ENCODE measurements at places on chromosomes 7 and 10.
A peak's percentile ranks its signal among the peaks of the same experiment; 100 is the strongest.

GRCh38 chr10:103278862-103279298 lies 1.9 kb downstream of the INA start:
- peak; percentile 74 for DNase-seq

DNA sequence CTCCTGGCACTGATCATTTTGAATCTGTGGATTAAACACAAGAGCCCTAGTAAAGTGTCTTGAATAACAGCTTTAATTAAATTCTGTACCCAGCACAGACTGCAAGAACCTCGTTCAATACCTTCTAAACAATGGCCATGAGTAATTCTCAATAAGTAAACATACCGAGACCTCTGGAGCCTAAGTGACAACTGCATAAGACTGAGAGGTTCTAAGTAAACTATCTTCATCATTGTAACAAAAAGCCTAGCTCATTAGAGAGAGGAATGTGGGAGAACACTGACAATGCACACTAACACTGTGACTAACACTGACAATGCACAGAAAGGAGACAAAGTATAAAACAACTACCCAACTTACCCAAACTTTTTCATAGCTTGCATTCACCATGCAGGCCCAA lies 117.4 kb downstream of the ELAPOR2 start:
- no peak for DNase-seq

- no peak for DNase-seq
Observed at GRCh38 chr7:94700926-94701554, 45.1 kb upstream of the SGCE start.

- DNase-seq = no peak
Observed at GRCh38 chr10:13827076-13827797, 240.5 kb downstream of the PRPF18 start.

DNA sequence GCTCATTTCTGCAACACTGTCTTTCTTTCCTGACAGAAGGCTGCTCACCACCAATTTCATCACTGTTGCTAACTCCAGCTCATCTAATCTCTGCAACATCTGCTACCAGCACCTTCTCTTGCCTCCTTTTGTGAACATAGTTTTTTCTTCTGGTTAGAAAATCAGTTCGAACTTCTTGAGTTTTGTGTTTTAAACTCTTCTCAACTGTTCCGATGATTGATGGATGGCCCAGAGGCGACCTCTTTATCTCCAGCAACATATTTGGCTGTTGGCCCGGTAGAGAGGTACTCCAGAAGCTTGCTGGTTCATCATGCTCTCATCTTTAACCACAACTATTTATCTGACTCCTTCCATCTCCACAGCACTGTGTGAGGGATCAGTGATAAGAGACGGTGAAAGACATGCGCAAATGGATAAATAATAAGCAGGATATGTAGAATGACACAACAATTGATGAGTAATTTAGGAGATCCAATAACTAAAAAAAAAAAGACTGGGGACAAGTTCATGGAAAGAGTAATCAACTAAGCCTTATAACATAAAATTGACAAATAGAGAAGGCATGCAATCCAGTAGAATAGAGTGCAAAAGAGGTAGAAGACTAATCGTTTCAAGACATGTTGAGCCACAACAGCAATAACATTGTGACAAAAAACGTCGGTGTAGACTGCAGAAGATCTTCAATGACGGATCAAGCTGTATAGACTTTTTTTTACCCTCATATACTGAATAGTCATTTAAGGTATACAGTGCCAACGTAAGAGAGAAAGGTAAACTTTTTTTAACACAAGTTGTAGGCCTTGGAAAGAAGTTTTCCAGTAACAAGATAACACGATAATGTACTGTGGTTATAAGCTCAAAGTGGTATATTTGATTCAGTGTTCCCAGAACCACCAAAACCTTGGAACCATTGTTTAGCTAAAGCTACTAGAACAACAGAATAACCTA lies 152.2 kb downstream of the CRPPA start:
- no peak for DNase-seq

DNA sequence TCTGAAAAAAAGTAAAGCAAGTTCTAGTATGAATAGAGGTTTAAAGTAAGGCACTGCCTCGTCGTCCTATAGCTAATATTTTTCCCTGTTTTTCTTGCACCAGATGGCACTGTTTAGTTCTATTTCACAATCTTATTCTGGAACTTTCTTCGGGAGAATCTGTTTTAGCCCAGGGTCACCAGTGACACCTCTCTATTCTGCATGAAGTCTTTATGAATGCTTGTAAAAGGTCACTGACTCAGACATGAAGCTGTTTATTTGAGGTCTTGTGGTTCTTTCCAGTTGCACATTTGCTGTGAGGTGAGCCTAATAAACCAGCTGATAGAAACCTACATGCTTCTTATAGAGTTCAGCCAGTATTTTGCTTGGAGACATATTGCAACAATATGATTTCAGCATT lies 444.3 kb downstream of the AUTS2 start:
- no peak for DNase-seq

DNA sequence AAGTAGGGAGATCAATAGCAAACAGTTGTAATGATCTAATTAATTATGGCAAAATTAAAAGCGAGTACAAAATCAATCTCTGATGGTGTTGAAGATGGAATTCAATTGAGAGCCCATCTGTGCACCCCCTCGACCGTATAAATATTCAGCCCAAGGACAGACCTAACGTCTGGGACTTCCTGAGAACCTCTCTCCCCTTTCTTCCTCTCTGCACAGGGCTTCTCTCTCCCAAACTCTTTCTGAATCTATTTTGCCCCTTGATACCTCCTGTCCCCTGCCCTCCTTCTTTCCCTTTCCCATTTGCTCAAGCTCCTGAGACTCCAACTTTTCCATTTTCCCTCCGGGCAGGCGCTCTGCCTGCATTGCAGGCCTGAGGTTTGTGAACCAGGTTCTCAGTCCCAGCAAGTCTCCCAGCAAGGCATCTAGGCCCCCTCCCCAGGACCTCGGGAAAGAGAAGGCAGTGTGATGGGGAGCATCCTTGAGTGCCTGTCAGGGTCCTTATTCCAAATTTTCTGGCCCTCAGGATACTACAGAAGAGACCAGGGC lies 8.5 kb upstream of the PAX2 start:
- DNase-seq = no peak

DNA sequence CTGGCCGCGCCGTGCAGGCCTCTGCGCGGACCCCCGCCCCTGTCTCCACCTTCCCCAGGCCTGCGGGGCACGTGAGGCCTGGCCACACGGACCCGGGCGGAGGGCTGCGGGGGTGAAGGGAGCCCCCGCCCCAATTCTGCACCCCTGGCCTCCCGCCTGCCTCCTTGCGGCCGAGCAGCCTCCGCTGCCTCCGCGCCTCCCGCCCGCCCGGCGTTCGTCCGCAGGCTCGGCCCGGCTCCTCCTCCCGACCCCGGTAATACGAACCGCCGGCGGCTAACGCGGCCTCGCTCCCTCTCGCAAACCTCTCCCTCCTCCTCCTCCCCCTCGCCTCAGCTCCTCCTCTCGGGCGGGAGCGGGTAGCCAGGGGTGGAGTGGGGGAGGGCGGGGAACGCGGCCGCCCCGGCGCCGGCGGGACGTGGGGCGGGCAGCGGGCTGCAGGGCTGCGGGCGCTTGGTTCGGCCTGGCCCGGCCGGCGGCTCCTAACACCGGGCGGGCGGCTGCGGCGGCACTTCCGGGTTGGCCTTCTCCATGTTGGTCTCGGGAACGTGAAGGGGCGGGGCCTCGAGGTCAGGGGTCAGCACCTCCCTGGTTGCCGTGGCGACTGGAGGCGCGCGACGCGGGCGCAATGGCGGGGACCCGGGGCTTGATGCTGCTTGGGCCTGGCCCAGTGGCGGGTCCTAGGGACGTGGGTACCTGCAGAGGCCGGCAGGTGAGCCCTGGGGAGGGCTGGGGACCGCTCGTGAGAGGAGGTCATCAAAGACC lies at the start of gene RAB11FIP2:
Gene RAB11FIP2, minus strand, starts transcription at position 547 of the 762 bp plus-strand sequence. CDS start 778 bp downstream, outside the sequence.
- peak; percentile 99 for DNase-seq

- DNase-seq = no peak
Observed at GRCh38 chr10:3828404-3829155, 43.6 kb upstream of the KLF6 start.

DNA sequence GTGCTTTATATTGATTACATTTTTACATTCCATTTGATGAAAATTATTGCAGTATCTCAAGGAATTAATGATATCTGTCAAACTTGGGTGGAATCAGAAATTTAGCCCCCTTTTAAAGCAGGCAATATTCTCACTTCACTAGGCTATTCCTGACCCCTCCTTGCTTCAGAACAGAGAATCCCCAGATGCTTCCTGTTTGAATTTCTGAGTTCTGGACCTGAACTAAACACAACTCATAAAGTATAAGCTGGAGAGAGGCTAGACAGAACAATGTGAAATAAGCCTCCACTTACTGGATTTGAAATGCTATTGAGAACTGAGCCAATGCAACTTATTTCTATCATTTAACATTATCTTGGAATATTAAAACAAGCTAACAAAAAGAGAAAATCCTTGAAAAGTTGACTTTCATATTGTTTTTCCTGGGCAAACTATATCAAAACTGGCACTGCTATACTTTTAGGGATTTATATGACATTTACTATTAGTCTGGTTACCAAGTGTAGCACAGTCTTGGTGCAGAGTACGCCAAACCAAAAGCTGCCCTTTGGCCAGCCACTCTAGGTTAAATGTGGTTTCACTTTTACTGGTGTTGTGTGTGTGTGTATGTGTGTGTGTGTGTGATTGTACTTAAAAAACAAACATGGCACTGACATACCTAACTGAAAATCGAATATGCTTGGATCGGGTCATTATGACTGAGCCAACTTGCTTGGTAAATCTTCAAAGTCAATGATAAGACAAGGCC lies 19.0 kb upstream of the AGMO start:
- no peak for DNase-seq

DNA sequence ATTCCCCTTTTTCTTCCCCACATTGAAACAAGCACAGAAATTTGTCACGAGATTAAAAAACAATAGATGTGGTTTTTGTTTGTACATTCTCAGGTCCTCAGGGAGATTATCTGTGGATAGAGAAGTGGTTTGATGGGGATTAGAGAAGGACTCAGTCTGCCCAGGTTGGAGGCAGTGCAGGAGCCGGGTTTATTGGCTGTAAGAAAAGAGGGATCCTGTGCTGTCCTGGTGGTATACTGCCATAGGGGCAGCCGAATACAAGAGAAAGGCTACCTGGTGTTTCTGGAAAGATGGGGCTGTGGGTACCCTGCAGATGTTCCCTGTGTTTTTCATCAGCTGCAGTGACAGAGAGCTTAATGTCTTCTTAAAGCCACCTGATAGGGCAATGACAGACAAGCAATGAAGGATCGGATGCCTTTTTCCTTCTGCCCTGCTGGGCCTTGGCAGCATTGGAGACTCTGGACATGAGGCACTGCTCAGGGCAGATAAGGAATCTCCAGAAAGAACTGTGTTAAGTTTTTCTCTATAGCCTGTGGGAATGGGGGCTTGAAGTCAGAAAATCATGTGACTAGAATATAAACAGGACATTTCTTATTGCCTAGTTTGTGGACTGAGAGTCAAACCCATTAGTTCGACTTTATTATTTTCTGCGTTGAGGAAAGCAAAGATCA lies 18.1 kb upstream of the GPR141 start:
- no peak for DNase-seq
